ENCODE measurements at places on chromosomes 1 and 21.

DNA sequence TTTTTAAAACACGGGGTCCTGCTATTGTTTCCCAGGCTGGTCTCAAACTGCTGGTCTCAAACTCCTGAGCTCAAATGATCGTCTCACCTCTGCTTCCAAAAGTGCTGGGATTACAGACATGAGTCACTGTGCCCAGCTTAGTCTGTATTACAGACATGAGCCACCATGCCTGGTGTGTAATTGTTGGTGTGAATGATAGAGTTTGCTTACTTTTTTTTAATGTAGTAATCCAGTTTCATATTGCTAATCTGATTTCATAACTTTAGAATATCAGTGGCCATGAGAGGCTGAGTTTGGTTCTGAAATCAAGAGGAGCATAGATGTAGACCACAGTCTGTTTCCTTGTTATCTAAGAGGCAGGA, 3.4 kb downstream of the EPB41 start:
- DNase-seq: no peak

- no peak for DNase-seq
Measured at GRCh38 chr21:43590194-43590593, 69.1 kb downstream of the HSF2BP start.

GRCh38 chr1:159088546-159089183, 12.1 kb upstream of the AIM2 start:
- no peak for DNase-seq

- DNase-seq: no peak
Measured at GRCh38 chr1:36805979-36806640, 228.2 kb downstream of the GRIK3 start.

GRCh38 chr1:38625939-38626338, 233.6 kb downstream of the RRAGC start:
- DNase-seq: no peak

DNA sequence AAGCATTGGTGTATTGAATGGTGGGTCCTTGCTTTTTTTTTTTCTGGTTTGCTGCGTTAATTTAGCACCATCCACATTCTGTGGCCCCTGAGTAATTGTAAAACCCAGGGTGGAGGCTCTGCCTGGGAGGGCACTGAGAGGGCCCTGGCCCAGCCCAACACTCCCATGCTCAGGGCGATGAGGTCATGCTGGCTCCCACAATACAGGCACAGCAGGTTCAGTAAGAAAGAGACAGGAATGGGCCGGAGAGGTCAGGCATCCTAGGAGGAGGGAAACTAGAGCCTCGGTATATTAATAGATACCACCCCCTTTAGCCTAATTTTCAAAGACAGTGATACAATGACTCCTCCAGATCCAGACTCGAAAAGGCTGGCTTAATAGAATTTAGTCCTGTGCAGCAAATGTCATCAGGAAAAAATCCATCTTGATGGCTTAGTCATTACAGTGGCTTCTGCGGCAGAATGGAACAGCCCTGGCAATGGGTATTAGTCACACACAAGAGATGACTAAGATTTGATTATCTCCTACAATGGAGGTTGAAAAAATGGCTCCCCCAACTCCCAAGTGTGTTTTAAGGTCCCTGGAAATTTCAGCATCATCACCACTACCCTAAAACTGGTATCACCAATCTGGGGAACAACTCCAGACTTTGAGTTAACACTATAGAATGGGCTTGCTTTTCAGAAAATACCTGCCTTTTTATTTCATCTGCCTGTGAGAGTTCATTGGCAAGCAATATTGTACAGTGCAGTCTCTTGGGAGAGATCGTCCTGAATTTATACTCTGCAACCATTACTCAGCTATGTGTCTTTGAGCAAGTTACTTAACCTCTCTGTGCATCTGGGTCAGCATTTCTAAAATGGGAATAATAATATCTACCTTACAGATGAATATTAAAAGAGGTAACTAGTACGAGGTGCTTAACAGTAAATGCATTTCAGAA, 43.9 kb upstream of the LYST start:
- DNase-seq: peak; percentile 30

GRCh38 chr1:244851546-244852231, 12.7 kb downstream of the HNRNPU start:
- no peak for DNase-seq

DNA sequence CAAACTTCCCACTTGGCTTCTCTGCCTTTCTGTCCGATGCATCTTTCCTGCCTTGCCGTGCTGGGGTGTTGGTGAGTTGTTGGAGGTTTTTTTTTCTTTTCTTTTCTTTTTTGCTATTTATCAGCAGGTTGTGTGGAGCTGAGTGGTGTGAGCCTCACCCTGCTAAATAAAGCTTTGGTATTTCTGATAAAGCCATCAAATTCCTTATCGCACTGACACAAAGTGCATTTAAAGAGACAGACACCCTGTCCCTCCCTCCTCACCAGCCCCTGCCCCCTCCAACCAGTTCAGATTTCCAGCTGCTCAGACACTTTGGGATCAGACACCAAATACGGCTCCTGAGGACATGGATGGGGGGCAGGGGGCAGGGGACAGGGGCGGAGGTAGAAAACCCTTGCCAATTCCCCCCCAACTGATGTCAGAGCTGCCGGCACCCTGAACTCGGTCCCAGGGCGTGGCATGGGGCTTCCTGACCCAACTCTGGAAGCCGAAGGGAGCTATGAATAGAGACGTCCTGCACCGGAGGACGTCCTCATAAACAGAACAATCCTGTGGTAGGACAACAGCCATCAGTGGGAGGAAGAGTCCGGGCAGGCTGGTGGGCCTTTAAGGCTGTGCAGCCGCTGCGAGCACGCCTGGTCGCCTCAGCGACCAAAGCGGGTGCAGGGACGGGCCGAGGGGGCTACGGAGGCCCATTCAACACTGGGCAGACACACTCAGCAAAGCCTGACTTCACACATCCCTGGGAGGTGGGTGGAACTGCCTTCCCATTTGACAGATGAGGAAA, 79.0 kb downstream of the CASZ1 start:
- DNase-seq: no peak

DNA sequence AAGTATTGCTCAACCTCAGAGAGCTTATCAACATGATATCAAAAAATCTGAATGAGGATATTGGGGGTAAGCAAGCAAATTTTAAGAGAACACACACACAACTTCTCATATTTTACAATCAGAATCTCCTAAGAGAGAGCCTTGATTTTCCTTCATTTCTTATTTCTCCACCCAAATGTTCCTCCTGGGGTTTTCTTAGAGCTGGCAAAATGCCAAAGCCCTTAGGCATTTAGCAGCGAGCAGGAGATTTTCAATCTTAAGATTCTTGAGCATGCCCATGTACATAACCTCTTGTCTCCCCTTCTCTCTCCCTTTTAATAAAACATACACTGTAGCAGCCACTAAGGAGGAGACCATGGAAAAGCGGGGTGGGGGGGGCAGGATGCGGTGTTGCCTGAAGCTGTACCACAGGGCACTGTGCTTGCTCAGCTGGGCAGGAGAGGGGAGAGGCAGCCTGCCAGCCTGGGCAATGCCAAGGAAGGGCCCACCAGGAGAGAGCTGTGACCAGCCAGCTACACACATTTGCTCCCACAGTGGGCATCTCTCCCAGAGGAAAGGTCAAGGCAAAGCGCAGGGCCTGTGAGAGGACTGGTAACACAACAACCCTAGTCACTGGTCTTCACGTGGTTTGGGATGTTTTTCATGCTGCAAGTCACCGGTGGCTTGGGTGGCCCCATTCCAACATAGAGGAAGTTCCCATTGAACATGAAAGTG, 4.3 kb downstream of the BRINP2 start:
- no peak for DNase-seq

DNA sequence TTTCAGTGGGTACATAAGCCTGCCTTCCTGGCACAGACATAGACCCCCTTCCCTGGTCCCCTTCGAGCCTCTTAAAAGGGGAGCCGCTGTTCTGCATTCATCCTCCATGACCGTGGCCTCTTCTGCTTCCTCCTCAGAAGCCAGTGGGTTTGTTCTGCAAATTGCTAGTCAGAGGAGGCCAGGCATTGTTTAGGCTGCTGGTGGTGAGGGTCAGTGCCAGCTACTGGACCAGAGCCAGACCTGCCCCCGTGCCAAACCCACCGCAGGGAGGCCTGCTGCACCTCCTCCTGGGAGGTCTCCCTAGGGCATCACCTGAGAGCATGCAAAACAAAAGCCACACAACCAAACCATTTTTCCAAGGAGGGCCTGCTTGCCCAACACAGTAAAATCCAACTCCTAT, 178.4 kb downstream of the MIS18A start:
- DNase-seq: no peak

GRCh38 chr1:172561252-172561651, 28.3 kb downstream of the SUCO start:
- no peak for DNase-seq

GRCh38 chr1:243733670-243734307, 116.3 kb downstream of the AKT3 start:
- no peak for DNase-seq

GRCh38 chr1:100463791-100464424, 74.0 kb upstream of the GPR88 start:
- peak; percentile 51 for DNase-seq

GRCh38 chr1:65398083-65398482, 22.4 kb upstream of the LEPR start:
- no peak for DNase-seq

DNA sequence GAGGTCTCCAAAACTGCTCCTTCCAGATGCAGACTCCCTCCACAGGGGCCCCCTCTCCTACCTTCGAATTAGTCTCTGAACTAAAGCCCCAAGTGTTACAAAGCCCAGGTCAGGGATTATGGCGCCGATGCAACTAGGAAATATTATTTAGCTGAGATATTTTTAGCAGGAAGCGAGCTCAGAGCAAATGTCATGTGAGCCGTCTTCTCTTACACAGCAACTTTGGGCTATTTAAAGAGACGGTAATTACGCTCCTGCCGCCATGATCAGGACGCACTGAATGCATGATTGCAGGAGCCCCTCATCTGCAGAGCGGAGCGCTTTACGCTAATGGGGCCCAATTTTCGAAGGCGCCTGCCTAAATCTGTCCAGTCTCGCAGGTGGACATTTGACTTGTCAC, 55.3 kb upstream of the TARDBP start:
- no peak for DNase-seq

DNA sequence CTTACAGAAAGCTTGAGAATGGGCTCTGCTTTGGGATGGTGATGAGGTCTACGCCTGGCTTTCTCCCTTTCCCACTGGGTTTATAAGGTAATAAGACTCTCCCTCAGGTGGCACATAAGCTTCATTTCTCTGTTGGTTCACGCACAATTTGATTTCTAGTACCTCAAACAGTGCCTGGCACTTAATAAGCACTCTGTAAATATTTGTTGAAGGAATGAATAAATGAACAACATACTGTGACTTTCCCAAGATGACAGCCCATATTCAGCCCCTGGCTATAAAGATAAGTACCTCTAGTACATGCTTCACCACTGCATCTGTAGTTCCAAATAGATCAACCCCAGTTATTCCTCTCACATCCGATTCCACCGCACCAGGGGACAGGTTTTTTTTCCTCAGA, 17.8 kb downstream of the COPA start:
- no peak for DNase-seq

DNA sequence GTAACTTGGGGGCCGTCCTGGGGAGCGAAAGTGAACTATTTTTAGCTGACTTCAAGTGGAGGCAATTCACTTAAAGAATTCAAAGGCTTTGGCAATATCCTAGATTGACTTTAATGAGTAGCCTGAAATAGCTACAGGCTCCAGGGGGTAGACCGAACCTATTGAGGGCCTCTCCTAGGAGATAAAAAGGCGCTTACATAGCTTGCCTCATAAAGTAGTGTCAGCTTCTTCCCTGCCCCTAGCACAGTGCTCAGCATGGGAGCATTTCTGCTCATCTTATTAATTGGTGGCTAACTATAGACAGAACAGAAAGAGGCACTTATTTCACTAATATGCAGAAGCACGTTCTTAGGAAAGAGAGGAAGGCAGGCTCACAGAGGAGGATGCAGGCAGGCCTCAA, 12.3 kb upstream of the CTNNBIP1 start:
- no peak for DNase-seq

GRCh38 chr1:201336711-201337450, 40.6 kb downstream of the TNNT2 start:
- no peak for DNase-seq

GRCh38 chr1:227156520-227156919, 161.8 kb downstream of the CDC42BPA start:
- no peak for DNase-seq

DNA sequence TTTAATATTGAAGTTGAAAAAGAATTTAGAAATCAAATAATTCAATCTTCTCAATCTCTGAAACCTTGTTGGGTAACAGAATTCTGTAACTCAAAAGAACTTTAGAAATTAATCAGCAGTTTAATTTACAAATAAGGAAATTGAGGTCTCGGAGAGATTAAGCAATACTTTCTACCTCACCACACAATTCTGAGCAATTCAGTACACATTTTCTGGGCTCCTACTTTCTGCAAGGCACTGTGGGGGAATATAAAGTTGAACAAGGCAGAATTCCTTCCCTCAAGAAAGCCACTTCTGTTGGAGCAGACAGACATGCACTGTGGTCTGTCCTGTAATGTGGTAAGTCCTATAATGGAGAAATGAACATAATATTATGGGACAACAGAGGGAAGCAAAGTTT, 47.7 kb downstream of the MEF2D start:
- no peak for DNase-seq

- no peak for DNase-seq
Measured at GRCh38 chr1:186768906-186769305, 59.8 kb upstream of the PLA2G4A start.

- DNase-seq: no peak
Measured at GRCh38 chr1:10108134-10108663, 75.4 kb downstream of the UBE4B start.

DNA sequence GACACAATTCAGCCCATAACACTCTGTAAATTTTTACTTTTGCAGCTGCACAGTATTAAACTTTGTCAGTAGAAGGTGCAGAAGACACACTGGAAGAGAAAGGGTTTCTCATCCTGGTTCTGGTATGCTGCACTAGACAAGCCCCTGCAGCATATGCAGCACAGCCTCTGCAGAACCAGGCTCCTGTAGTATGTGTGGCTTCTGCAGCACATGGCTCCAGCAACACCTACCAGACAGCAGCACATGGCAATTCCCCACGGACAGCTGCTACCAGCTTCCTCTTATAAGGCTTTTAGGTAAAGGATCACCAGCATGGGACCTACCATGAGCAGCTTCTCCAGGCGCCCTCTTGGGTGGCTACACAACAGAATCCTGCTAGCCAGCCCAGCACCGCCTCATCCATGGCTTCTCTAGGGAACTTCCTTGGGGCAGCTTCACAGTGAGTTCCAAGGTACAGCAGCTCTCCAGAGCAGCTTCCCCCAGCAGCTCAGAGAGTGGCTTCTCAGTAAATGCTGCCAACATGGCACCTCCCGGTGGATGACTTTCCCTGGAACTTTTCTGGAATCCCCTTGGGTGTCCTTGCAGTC, 534.4 kb upstream of the CXADR start:
- DNase-seq: no peak

GRCh38 chr1:174276087-174276486, 116.8 kb downstream of the RABGAP1L start:
- DNase-seq: no peak

- no peak for DNase-seq
Measured at GRCh38 chr1:156765666-156766065, 1.7 kb upstream of the PRCC start.

Data from stimulated activated CD4-positive, alpha-beta T cell treated with anti-CD3 and anti-CD28 coated beads, Interleukin-2, amount 100 ng/mL, for 48 hours (primary cell).